Gastroesophageal sphincter (tissue), 4 donors: ENCODE measurements at places on chromosomes 7 and 10. TPM values are rescaled to one million over a fixed set of nuclear protein-coding genes. Genes with fewer than 3 reads are reported as not detected.

DNA sequence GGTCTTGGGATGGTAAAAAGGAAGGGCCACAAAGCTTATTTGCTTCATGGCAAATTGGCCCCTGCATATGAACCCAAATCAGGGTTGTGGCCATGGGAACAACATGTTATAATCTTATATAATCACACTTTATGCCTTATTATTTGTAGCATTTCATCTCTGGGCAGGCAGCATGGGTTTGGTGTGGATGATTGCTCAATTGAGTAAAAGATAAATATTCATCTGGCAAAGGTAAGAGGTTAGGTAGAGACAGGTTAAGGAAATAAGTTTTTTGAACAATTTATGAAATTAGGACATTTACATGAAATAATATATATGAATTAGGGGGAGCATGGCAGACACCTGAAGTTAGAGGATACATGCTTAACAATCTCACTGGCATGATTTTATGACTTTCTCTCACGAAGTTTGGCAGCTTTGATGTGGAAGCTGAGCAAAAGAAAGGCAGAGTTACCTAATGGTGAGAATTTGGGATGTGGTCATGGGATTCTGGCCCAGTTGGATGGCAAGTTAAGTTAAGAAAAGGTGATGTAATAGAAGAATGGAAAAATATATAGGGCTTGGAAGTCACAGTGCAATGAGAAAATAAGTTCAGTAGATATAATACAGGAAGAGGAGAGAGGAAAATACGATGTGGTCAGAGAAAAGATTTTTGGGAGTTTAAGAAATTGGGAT is 88.1 kb upstream of the FAM3C start:
- ATAC-seq: no peak

GRCh38 chr7:27302590-27302989 is 60.0 kb downstream of the EVX1 start:
- no peak for ATAC-seq

- peak; percentile 74 for ATAC-seq
These were observed 8.3 kb downstream of the PCBD1 start for GRCh38 chr10:70880077-70880534.

DNA sequence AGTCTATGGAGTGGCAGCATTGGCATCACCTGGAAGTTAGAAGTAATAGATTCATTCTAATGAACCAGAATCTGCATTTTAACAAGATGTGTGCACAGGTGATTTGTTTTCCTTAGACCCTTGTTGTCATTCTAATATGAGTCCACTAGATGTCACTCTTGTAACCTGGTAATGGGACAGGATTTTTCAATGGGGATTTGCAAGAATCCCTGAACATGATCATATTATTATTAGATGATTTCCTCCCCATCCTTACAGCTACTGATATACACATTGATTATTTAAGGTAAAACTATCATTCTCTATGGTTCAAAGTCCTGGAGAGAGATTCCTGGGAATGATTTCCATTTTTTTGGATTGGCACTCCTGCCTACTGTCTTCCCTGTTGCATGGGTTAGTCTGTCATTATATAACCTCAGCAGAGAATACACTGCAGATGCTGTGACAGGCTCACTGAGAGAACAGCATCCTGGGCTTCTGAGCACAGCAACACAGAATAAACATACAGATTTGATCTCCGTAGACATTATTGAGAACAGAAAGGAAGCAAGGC is 194.9 kb downstream of the SUGCT start:
- ATAC-seq: peak; percentile 25

The MLXIPL gene
- 19.7 TPM for total RNA-seq

The NKX1-2 gene
- not detected for total RNA-seq
